HS-27A (cell line): ENCODE measurements at places on chromosomes 12 and 14.

DNA sequence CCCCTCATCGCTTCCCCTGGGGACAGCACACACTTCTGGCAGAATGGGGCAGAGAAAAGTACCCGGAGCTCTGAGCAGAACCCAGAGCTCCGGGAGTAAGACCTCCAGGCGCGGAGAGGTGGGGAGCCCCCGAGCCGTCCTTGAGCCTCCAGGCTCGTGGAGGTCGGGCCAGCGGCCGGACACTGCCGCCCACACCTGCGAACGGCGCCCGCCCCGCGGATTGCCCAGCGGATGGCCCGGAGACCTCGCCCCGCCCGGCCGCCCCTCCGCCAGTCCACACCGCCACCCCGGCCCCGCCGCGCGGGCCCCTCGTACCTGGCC is 344 bp downstream of the SPTLC2 start:
- DNase-seq, result no peak

GRCh38 chr12:111368291-111368787 is 556 bp downstream of the PHETA1 start:
- no peak for DNase-seq

DNA sequence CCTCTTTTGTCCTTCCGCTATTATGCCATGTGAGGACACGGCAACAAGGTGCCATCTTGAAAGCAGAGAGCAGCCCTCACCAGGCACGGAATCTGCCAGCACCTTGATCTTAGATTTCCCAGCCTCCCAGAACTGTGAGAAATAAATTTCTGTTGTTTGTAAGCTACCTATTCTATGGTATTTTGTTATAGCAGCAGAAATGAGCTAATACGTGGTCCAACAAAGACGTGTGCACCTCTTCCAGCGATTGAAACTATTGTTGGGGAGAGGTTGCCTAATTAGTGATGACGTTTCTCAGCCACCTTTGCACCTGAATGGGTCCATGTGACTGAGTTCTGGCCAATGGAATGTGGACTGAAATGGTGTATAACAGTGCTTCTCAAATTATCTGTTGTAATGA is 2.3 kb upstream of the SNAPC1 start:
- DNase-seq, result no peak

DNA sequence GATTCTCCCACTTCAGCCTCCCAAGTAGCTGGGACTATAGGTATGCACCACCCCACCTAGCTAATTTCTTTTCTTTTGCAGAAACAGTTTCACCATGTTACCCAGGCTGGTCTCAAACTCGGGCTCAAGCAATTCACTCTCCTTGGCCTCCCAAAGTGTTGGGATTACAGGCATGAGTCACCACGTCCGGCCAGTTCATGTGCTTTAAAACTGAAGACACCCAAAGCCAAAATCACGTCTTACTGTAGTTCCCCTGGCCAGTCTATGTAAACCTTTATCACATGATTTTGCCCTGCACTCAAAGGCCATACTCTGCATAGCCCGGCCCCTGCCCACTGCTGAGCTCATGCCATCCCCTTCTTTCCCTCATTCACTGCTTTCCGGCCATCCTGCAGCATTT is 4.5 kb downstream of the ALKBH2 start:
- no peak for DNase-seq

DNA sequence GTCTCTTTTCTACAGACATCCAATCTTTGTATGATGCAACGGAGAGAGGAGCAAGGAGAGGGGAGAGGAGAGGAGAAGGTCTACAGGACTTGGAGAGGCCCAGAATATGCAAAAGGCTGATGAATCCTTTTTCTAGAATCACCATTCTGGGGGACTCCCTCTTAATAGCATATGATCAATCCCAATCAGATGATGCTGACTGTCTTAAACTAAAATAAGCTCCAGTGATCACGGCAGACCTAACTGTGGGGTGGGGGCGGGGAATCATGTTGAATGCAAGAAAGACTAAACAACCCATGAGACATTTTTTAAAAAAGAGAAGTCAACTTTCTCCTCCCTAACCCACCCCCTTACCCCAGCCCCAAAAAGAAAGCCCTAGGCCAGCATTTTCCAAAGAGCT is 33.4 kb downstream of the BTBD7 start:
- no peak for DNase-seq

GRCh38 chr12:123152833-123153232 is 1.9 kb upstream of the PITPNM2 start:
- no peak for DNase-seq

DNA sequence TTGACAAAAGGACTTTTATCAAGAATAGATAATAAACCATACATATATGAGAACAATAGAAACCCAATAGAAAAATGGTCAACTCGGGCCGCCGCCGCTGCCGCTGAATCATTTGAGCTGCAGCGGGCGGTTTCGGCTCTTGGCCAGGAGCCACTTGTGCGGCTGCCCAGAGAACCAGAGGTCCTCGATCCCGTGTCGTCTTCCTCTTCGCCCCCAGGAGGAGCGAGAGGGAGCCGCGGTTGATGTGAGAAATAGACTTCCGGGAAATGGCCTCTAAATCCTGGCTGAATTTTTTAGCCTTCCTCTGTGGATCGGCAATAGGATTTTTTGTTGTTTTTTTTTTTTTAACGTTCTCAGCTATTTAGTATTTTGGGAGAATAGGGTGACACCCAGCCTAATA is 44.8 kb downstream of the CPSF6 start:
- DNase-seq, result peak; percentile 57

DNA sequence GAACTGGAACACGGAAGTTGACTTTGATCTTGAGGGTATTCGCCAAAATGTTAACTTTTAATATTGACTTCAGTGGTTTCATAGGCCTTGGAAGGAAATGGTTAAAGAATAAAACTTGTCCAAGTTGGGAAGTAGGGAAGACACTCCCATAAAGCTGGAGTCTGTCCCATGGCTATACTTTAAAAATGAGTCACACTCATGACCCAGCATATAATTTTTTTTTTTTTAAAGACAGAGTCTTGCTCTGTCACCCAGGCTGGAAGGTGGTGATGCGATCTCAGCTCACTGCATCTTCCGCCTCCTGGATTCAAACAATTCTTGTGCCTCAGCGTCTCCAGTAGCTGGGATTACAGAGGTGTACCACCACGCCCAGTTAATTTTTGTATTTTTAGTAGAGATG is 19.6 kb downstream of the TMPRSS12 start:
- peak; percentile 12 for DNase-seq

DNA sequence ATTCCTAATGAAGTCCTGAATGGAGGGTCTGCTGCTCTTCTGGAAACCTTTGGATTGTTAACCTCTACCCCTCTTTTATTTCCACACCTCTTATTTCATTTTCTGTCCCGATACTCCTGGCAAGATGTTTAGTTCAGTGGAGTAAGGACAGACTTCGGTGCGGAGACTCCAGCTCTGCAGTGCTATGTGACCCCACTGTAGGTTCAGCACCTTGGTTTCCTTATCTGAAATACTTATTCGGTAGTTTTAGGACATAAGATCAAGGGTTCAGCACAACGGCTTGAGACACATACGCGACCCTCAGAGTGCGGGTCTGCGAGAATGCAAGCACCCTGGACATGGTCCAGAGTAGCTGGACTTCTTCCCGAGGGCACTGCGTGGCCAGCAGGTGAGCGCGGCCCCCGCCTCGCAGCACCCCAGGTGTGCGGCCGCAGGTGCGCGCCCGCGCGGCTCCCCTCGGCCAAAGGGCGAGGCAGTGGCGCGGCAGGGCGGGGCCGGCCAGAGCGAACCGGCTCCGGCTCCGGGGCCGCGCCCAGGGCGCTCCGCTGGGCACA is 465 bp upstream of the FGD4 start:
- DNase-seq, result no peak

- no peak for DNase-seq
Observed at GRCh38 chr12:58926586-58926985, 6.3 kb upstream of the LRIG3 start.

DNA sequence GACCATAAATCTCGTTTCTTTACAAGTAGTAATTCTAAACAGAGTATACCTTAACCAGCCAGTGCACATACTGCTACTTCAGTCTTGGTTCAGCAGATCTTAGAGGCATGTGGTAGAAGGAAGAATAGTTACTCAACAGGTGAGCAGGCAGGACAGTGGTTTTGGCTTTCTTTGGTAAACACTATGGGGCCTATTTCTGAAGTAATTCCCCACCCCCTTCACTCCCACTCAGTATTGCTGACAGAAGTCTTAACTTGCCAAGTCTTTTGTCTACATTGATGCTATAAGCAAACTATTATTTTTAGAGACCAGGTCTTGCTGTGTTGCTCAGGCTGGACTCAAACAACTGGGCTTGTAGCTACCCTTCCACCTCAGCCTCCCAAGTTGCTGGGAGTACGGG is 68.5 kb downstream of the FBXO34 start:
- DNase-seq, result no peak

DNA sequence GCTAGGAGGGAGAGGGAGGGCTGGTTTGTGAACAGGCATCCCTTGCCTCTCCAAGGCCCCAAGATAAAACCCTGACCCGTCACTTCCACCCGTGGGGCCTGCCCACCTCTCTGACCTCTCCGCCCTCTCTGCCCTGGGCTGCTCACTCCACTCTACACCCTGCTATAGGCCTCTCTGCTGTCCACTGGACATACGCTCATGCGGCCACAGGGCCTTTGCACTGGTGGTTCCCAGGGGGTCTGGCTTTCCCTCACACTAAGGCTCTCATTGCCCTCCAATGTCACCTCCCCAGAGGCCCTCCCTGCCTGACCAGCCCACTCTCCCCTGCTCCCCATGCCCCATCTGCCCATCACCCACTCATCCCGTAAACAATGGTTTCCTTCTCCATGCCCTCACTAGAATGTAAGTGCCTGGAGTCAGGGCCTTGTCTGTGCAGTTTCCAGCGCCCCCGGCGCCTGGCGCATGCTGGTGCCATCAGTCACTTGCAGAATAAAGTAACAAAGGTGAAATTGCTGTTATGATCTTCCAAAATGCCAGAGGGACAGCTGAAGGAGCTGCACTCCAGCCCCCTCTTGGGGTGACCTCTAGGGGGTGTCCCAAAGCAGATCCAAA is 73.6 kb downstream of the RFLNA start:
- no peak for DNase-seq

GRCh38 chr12:75937486-75937885 is 94.1 kb downstream of the PHLDA1 start:
- no peak for DNase-seq

- no peak for DNase-seq
Observed at GRCh38 chr12:93950311-93950710, 198.1 kb upstream of the PLXNC1 start.

GRCh38 chr14:24299255-24300191 is at the start of the genes DHRS1 and NOP9:
Gene DHRS1, minus strand, starts transcription at chr14:24299780. Its CDS starts 674 bp downstream, at chr14:24299106.
Gene NOP9, plus strand, starts transcription at chr14:24299850. Its CDS starts 105 bp downstream, at chr14:24299955.
- peak; percentile 76 for DNase-seq

DNA sequence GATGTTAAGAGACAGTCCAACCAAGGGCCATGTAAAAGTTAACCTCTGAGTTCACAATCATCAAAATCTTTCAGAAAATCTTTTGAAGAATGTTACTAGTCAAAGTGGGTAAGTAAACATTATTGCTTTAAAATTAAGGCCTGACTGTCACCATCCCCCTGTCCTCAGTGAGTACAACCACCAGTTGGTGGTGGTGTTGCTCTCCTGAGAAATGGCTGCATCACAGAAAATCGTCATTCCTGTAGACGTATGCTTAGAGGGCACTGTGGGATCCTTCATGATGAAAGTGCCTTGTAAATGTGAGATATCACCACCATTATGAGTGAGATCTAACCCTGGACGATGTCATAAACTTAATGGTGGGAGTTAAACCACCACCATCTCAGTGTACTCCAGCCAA is 451.2 kb downstream of the RPS29 start:
- no peak for DNase-seq

GRCh38 chr14:94775091-94775870 is 5.4 kb upstream of the GSC start:
- no peak for DNase-seq

DNA sequence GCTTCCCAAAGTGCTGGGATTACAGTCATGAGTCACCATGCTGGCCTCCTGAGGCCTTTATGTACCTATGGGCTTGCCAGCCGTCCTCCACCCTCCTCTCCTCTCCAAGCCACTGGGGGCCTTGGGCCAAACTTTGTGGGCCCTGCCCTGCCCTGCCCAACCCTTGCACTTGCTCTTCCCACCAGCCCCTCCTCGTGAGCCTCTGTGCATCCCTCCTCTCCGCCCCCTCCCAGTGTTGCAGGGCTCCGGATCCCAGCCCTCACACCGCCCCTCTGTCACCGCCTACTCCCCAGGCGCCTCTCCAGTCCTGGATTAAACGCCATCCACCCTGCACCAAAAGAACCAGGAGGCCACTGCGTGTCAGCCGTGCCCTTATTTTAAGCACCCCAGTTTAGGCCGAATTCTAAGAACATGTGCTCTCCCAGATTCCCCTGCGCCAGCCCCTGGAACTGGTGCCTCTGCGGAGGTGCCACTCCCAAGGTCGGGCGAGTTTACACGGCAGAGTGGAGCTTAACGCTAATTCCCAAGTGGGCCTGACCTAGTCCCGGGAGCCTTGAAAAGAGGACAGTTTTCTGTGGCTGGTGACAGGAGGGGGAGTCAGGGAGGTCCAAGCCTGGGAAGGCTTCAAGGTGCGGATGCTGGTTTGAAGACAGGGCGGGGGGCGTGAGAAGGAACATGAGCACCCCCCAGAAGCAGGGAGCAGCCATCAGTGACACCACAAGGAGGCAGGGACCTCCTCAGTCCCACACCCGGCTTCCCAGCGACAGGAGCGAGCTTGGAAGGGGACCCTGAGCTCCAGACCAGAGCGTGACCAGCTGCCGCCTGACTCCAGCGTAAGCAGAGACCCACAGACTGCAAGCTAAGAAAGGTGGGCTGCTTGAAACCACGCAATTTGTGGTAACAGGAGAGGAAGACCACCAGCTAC is 21.2 kb upstream of the CDCA4 start:
- DNase-seq, result no peak

DNA sequence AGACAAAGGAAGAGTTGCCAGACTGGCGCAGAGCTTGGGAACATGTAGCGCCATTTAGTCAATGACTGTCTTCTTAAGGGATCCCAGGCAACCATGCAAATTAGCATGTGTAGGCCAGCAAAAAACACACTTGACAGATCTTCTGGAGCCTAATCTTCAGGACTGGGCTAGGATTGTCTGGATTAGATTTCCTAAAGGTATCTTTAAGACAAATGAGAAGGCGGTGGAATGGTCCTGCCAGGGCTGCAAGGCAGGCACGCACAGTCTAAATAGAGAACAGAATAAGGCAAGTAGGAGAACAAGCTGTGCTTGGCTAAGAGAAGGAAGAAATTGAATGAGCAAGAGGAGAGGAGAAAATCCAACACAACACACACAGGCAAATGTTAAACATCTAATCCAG is 80.0 kb downstream of the CIT start:
- DNase-seq, result no peak

- DNase-seq, result no peak
Observed at GRCh38 chr12:115504306-115505290, 772.9 kb downstream of the MED13L start.

- no peak for DNase-seq
Observed at GRCh38 chr14:105878125-105878524, 351.7 kb downstream of the TMEM121 start.

DNA sequence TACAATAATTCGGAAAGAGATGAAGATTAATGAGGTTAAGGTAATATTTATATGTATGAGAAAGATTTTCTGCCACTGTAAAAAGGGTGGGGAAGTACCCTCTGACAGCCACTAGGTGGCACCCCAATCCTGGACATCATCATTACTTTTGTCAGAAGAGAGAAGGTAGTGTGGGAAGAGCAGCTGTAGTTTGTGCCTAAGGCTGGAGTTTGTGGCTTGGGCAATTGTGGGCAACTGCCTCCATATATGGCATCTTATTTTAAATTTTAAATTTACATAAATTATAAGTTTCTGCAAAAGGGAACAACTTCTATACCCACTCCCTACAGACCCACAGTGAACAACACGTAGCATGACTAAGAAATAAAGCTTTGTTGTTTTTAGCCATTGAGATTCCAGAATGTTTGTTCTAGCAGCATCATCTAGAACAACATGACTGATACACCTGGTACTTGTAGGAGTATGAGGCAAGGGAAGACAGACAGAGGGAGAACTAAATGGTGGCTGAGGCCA is 34.4 kb upstream of the SYCP3 start:
- peak; percentile 19 for DNase-seq

- DNase-seq, result no peak
Observed at GRCh38 chr12:128687851-128688250, 135.9 kb downstream of the SLC15A4 start.
